Progenitor cell of endocrine pancreas (in vitro differentiated cells): ENCODE measurements at places on chromosomes 1 and 21. TPM values are rescaled to one million over a fixed set of nuclear protein-coding genes. Genes with fewer than 3 reads are reported as not detected.

The CENPF gene
- 62.1 and 62.8 TPM in 2 replicates for total RNA-seq

The ADAM15 gene
- 20.9 and 22.1 TPM in 2 replicates for total RNA-seq

The PALMD gene
- 4.5 and 7.3 TPM in 2 replicates for total RNA-seq

The ACTL8 gene
- not detected in 2 replicates for total RNA-seq

The MYCL gene
- 19.3 and 21.3 TPM in 2 replicates for total RNA-seq

GRCh38 chr1:66353257-66353656 is 180.7 kb upstream of the SGIP1 start:
- H3K4me1 ChIP-seq, result peaks cover 22% of the 10 kb centered on the region
- H3K4me3 ChIP-seq, result no peak overlapping the region
- no peak overlapping the region for H3K27ac ChIP-seq
- H3K36me3 ChIP-seq, result no peaks in the 10 kb centered on the region
- no peak for DNase-seq
- H3K27me3 ChIP-seq, result peaks cover 48% of the 10 kb centered on the region

GRCh38 chr1:67945733-67946374 is 104.6 kb downstream of the DIRAS3 start:
- H3K4me1 ChIP-seq, result no peaks in the 10 kb centered on the region
- no peaks in the 10 kb centered on the region for H3K27me3 ChIP-seq
- H3K27ac ChIP-seq, result no peak overlapping the region
- no peak for DNase-seq

- H3K27ac ChIP-seq, result no peak overlapping the region
- H3K27me3 ChIP-seq, result no peaks in the 10 kb centered on the region
- H3K36me3 ChIP-seq, result no peaks in the 10 kb centered on the region
- H3K4me1 ChIP-seq, result no peaks in the 10 kb centered on the region
These were observed 310.2 kb downstream of the NTNG1 start for GRCh38 chr1:107450899-107451664.

DNA sequence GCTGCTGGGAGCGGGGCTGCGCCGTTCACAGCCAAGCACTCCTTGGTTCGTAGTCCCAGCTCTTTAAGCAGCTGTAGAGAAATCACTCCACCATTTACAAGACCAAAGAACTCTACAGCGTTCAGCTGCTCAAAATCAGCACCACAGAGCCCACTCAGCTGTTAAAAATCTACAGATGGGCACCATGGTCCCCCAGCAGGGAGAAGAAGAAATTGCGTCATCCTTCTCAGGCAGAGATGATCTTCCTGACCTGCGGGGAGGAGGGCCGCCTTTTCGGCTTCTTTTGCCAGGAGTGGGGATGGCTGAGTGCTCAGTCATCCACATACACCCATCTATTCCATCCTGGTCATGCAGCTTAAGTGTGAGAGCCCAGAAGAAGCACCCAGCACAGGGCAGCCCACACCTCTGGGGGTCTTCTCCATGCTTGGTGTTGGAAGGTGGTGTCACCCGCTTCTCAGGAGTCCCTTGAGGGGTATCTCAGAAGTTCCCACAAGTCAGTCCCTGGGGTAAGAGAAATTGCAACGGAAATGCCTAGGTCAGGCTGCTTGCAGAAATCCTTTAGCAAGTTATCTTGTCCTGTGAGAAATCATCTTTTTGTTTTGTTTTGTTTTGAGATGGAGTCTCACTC is 163.8 kb downstream of the NPHP4 start:
- peaks cover 12% of the 10 kb centered on the region for H3K27me3 ChIP-seq
- no peak for DNase-seq
- no peak overlapping the region for H3K27ac ChIP-seq
- H3K36me3 ChIP-seq, result no peaks in the 10 kb centered on the region
- no peak overlapping the region for H3K4me3 ChIP-seq

- no peaks in the 10 kb centered on the region for H3K27me3 ChIP-seq
- H3K4me1 ChIP-seq, result peaks cover 19% of the 10 kb centered on the region
- H3K36me3 ChIP-seq, result no peaks in the 10 kb centered on the region
- no peak overlapping the region for H3K4me3 ChIP-seq
- no peak overlapping the region for H3K27ac ChIP-seq
- no peak for DNase-seq
These were observed 51.0 kb downstream of the LAMC1 start for GRCh38 chr1:183074215-183074614.

DNA sequence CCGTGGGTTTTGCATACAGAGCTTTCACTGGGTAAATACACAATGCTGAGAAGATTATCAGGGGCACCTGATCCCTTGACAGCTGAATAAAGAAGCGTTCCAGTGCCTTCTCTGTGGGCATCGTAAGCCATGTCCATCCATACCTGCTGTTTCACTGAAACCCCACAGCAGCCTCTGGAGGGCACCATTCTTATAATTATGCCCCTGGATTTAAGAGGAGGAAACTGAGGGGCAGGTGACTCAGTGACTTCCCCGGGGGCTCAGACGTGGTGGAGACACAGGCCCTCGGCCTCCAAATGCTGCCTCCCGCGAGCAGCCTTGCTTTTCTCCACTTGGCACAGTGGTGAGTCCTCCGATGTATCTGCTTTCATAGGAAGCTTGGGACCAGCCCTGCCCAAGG is 56.7 kb downstream of the B3GALT5 start:
- H3K27ac ChIP-seq, result no peak overlapping the region
- H3K4me1 ChIP-seq, result peaks cover 10% of the 10 kb centered on the region
- DNase-seq, result no peak
- H3K27me3 ChIP-seq, result peaks cover 13% of the 10 kb centered on the region
- H3K4me3 ChIP-seq, result no peak overlapping the region
